ENCODE measurements at places on chromosomes 1 and 21. TPM values are rescaled to one million over a fixed set of nuclear protein-coding genes. Genes with fewer than 3 reads are reported as not detected.

The SPRR2A gene
- not detected for total RNA-seq

The ADAM30 gene
- total RNA-seq: not detected

The CHI3L2 gene
- not detected for total RNA-seq

The AADACL3 gene
- total RNA-seq: not detected

DNA sequence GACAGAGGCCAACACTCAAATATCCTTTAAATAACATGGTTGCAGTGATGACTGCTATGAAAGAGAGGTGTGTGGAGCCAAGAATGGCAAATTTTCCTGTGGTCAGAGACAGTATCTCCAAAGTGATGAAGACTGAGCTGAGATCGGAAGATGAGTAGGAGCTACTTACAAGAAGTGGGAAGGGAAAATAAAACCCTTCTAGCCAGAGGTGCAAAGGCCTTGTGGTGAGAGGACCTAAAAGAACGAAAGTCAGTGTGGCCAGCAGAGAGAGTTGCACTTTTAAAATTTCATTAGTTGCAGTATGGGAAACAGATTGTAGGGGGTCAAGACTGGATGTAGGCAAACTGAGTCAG is 17.8 kb downstream of the SLAMF7 start:
- no peaks in the 10 kb centered on the region for H3K36me3 ChIP-seq
- H3K4me1 ChIP-seq: peaks cover 3% of the 10 kb centered on the region
- no peak overlapping the region for H3K27ac ChIP-seq
- no peak for DNase-seq
- H3K4me3 ChIP-seq: no peak overlapping the region

DNA sequence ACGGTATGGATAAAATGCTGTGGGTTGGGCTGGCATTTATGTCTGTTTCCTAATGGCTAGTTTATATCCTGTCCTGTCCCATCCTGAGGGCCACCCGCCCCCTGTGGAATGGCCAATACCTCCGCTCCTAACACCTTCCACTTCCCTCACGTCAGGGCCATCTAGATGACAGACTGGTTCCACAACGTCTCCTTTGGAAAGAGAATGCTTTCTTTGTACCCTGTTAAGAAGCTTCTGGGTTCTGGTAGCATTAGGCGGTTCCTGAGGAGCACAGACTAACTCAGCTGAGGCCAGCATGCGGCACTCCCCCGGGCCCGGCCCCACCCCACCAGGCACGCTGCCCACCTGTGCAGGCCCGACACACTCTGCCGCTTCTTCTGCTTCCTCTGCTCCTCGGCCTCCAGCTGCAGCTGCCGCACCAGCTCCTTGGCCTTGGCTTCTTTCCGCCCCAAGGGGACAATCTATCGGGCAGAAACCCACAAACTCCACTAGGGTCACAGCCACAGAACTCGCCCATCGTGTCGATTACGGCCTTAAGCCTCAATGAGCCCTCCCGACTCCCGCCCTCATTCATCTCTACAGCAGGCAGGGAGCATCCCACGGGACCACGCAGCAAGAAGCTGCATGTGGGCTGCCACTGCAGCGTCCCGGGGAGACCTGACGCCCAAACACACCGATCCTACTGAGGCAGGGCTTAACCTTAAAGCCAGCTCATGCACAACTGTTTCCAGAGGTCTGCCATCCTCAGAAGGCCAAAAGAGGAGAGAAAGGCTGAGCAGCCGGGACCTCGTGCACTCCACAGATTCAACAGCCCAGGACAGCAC is 11.3 kb downstream of the SMIM1 start:
- no peak for DNase-seq
- H3K4me3 ChIP-seq: no peak overlapping the region
- H3K4me1 ChIP-seq: no peaks in the 10 kb centered on the region
- peaks cover 48% of the 10 kb centered on the region for H3K36me3 ChIP-seq
- no peak overlapping the region for H3K27ac ChIP-seq

DNA sequence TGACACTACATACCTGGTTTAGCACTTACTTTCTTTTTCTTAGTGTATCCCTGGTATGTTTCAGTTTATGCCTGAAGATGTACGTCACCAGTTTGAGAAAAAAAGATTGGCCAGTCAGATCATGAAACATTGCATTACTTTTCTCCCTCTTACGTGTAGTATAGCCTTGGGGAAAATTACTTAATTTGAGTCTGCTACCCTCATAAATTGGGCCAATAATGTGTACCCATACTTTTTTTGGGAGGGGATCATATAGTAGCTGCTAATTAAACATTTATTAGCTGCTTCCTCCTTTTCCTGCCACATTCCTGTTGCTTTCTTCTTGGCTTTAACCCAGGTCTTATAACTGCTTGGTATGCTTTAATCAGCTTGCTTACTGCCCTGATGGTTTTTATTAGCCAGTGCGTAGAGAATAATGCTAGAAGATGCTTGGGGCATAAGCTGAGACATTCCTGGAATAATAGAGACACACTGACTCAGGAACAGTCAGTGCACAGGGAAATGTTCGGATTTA is 32.1 kb downstream of the RABGAP1L start:
- H3K27ac ChIP-seq: peak overlapping the region; percentile 23
- no peak overlapping the region for H3K4me3 ChIP-seq
- H3K36me3 ChIP-seq: peaks cover 2% of the 10 kb centered on the region

Data from chondrocyte (in vitro differentiated cells).